Activated effector memory CD4-positive, alpha-beta T cell treated with Interleukin-2 at 50 U/mL for 16 hours (primary cell): ENCODE measurements at places on chromosomes 1 and 21.

DNA sequence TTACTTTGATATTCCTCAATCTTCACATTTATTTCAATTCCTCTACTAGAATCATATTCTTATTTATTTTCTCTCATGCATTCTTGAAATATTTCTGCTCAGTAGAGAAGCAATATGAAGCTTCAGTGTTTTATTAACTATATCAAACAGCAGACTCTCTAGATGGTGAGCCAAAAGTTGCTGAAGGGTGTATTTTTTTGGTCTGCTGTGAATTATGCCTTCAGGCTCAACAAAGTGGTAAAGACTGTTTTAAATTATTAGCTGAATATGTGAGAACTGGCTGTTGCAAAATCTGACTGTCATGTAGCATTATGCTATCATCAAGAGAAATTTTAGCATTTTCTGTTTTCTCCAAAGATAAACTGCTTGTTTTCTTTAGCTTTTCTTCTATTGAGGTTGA lies 24.9 kb upstream of the CDC42BPA start:
- no peak for DNase-seq

DNA sequence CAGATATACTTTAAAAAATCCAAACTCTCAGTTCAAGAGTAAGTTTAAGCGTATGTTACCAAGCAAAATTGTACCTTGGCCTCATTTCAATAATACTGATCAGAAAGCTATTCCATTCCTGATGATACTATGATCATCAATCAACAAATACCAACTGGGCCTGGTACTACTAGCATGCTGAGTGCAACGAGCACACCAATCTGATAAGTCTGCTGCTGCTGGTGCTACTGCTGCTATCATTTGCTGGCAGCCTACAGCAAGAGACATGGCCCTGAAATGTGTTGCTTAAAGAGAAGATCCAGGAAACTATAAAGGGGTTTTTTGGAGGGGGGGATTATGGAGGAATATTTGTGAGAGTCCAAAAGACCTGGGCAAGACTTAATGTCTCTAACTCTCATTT lies 39.7 kb downstream of the NME7 start:
- DNase-seq, result no peak

DNA sequence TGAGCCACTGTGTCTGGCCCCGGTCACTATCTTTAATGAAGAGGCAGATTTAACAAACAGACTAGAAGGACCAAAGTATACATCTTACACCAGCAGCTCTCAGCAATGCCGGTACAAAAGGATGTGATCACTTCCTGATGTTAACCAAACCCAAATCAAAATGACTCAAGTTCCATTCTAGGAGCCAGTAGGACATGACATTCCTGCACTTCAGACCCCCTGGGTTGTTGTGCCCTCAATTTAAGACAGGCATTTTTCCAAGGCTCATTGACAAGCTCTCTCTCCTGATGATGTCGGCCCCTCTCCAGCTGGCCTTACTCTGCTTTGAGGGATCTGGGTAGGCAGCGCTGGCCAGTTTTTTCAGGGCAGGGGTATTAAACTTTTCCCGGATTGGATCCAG lies 35.1 kb downstream of the YARS1 start:
- no peak for DNase-seq

- no peak for DNase-seq
Observed at GRCh38 chr1:101141376-101141775, 95.4 kb upstream of the S1PR1 start.

DNA sequence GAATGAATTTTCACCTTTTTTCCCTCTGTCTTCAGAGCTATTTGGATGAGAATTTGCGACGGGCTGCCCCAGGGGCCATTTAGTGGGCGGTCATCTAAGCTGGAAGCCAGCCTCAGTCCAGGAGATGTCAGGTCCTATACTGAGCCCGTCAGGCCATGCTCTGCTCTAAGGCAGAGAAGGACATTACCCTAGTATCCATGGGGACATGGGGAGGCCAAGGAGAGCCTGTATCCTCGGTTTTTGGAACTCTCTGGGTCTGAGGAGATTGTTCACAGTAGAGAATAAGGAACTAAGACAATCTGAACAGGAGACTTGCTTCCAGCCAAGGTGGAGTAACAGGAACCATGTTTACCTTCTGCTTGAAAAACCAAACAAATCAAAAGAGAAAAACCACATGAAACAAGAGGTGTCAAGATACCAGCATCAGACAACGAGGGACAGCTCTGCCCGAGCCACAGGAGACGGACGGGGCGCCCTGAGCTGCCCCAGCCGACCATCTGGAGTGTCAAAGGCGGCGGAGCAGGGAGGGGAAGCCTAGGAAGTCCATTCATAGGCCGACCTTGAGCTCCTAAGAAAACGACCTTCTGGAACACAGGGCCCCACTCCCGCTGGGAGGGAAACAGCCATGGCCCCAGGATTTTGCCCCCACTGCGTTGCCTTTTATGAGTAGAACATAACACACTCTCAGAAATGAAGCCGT lies 20.0 kb upstream of the ADARB1 start:
- DNase-seq, result no peak

DNA sequence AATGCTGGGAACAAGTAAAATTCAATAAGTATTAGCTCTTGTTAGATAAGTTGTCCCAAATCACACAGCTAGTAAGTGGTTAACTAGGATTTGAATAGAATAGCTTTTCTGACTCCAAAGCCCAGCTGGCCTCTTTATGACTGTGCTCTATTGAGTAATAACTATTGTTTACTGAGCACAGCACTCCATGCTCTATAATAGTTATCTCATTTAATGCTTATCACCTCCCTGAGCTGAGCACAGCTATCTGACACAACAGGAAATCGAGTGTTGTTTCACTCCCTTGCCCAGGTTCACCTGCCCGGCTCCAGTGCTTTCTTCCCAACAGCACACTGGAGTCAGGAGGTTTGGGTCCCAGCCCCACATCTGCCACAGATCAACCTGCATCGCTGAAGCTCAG lies 38.8 kb upstream of the STMN1 start:
- DNase-seq, result no peak

DNA sequence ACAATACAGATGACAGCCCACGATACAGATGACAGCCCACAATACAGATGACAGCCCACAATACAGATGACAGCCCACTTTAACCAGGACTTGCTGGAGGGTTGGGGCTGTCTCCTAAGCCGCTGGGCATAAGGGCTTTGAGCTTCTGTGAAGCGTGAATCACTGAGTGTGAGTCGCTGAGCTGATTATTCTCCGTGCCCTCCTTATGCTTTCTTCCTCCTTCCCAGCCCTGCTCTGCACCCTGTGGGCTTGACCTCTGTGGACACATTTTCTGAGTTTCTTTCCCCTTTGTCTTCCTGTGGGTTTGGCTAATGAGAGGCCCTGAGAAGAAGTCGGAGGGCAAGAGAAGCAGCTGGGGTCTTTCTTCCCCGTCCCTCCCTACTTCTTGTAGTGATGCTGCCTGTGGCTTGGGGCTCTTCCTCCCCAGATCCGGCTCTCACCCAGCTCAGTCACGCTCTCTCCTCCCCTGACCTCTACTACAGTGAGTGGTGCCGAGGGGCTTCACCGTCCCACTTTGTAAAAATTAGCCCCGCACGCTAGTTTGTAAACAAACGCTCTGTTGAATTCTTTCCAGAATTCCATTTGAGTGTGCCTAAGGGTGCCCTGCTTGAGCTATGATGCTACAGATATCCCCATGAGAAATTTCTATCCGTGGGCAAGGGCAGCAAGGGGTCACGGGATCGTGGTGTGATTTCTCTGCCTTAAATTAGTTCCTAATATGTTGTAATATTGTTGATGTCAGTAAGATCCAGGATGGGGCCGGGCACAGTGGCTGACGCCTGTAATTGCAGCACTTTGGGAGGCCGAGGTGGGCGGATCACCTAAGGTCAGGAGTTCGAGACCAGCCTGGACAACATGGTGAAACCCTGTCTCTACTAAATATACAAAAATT lies 46.4 kb upstream of the SOD1 start:
- no peak for DNase-seq

- DNase-seq, result no peak
Observed at GRCh38 chr1:36888811-36889477, 145.4 kb downstream of the GRIK3 start.

GRCh38 chr1:13605159-13605558 lies 21.5 kb downstream of the PDPN start:
- no peak for DNase-seq

DNA sequence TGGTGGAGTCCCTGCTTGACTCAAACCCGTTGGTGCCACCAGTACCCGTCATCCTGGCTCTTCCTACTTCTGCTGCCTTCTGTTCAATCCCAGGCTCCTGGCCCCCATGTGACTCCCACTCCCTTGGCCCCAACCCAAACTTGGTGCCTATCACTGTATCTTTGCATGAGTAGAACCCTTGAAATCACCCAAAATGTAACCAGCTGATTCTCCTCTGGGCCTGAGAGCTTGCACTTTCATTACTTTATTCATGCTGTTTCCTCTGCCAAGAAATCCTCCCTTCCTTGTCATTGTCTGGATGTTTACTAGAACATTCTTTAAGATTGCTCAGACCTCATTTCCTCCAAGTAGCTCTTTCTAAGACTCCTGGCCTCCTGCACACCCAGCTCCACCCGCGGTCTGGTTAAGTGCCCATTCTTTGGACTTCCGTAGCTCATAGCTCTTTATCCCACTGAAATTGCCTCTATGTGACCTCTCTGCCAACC lies 15.7 kb downstream of the PTAFR start:
- no peak for DNase-seq

GRCh38 chr1:106721790-106722189 lies 334.7 kb upstream of the PRMT6 start:
- DNase-seq, result no peak

DNA sequence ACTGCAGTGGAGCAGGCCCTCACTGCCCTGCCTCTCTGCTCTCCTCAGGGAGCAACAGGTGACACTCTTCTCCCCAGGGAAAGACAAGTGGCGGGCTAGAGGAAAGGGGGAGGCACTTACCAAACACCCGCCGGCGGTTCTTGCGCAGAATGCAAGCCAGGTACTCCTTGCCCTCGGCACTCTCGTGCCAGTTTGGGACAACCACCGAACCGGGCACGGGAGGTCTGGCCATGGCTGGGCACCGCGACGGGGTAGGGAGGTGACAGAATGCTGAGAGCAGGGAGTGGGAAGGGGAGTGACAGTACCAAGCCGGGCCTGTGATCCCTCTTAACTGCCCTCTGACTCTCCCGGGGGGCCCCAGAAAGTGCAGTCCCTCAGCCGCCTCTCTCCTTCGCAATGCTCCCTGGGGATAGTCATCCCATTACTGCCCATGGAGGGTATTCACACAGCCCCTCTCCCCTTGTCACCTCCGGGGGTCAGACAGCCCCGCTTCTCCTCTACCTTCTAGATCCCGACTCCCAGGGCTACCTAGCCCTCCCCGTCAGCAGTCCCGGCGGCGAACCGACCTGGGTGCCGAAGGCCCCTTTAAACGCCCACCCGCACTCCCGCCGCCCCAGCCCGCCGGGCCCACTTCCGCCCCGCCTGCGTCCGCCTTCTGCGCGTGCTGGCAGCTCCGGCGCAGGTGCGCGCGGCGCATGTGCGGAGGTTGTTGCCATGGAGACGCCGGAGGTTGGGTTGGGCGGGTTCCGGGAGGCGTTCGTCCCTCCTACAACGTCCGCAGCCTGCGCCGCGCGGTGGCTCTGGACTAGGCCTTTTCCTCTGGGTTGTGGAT lies at the start of gene CPLANE2:
Gene CPLANE2 (minus strand): TSS at position 673 of the 832 bp plus-strand sequence. CDS start 441 bp downstream, at position 232.
- DNase-seq, result peak; percentile 95

DNA sequence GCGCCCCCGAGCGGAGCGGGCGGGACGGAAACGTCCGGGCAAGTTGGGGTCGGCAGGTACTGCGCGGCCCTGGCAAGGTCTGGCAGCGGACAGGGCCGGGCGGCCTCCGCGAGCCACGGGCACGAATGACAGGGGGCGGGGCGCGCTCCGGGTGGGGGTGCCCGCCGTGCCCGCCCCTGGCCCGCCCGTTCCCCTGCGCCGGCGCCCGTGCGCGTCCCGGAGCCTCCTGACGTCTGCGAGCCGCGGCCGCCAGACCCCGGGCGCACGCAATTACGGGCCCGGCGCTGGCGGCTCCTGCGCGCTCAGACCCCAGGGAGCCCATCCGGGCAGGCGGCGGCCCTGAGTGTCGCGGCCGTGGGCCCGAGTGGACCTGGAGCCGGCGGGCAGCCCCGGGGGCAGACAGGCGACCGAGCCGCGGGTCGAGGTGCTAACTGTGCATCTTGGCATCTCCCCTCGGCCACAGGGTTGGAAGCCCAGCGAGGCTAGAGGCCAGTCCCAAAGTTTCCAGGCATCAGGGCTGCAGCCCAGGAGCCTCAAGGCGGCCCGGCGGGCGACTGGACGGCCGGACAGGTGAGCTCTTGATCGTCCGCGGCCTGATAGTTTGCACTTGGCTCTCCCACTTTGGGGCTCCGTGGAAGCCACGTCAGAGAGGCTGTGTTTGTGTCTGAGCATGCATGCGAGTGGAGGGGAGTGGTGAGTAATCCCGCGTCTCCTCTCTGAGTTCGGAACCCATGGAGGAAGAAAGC lies 918 bp downstream of the MIB2 start:
- DNase-seq, result peak; percentile 20

GRCh38 chr1:207673399-207673798 lies 28.5 kb downstream of the CR1L start:
- no peak for DNase-seq

- no peak for DNase-seq
Observed at GRCh38 chr1:70290218-70290617, 64.3 kb downstream of the ANKRD13C start.

- DNase-seq, result no peak
Observed at GRCh38 chr1:178485541-178485981, 11.2 kb downstream of the CLEC20A start.

DNA sequence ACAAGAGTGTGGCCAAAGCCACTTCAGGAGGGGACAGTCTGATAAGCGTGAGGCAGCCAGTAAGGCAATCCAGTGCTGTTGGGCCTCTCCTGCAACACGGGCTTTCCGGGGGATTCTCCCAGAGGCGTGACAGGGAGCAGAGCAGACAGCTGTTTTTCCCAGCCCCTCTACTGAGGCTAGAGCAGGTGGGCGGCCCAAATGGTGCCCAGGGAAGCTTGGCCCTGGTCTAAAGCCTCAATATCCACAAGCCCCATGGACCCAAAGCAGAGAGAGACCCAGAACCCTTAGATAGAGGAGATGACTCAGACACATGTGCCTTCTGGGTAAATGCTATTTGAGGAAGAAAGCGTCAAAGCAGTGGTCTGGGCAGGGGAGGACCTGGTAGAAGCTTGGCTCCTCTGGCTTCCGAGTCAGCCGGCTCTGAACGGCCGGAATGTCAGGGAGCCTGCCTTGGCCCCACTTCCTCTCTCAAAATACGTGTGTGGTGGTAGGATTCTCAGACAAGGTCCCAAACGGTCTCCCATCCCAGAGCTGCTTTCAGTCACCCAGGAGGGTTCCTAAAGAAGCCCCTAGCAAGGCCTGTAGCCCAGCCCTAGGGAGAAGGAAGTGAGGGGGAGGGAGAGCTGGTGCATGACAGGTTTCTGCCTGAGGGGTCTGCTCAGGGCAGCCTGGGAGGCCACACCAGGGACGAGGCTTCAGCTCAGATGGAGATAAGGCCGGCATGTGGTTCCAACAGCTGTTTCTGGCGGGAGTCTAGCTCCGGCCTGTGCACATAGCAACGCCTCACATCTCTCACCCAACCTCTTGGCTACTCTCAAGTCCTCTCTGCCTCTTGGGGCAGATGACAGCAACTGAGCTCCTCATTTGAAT lies 28.8 kb downstream of the PIK3C2B start:
- DNase-seq, result no peak
